ENCODE measurements at places on chromosomes 12 and 14.
A peak's percentile ranks its signal among the peaks of the same experiment; 100 is the strongest.

- DNase-seq, result no peak
Measured at GRCh38 chr12:67630373-67631088, 18.0 kb upstream of the DYRK2 start.

GRCh38 chr12:111287125-111287900 is 81.6 kb downstream of the PHETA1 start:
- DNase-seq, result peak; percentile 78

DNA sequence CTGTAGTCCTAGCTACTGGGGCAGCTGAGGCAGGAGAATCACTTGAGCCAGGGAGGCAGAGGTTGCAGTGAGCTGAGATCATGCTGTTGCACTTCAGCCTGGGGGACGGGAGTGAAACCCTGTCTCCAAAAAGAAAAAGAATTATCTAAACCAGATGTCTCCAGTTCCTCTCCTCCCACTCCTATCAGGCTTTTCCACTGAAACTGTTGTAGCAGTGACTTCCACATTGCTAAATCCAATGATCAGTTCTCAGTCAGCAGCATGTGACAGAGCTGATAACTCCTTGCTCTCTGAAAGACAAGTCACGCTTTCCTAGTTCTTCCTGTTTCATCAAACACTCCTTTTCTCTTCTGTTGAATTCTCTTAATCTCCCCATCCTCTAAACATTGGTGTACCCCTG is 8.6 kb downstream of the SLC38A6 start:
- no peak for DNase-seq

GRCh38 chr14:21921453-21921852 is 247.8 kb upstream of the OR4E1 start:
- no peak for DNase-seq

DNA sequence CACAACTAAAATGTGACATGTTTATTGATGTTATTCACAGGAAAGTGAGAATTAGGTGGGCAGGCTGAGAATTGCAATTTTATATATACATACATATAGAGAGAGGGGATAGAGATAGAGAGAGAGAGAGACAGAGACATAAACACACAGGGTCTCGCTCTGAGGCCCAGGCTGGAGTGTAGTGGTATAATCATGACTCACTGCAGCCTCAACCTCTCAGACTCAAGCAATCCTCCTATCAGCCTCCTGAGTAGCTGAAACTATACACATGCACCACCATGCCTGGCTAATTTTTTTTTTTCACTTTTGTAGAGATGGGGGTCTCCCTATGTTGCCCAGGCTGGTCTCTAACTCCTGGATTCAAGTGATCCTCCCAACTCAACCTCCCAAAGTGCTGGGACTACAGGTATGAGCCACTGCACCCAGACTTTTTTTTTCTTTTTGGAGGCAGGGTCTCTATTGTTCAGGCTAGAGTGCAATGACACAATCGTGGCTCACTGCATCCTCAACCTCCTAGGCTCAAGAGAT is 49.1 kb downstream of the R3HDM2 start:
- no peak for DNase-seq

DNA sequence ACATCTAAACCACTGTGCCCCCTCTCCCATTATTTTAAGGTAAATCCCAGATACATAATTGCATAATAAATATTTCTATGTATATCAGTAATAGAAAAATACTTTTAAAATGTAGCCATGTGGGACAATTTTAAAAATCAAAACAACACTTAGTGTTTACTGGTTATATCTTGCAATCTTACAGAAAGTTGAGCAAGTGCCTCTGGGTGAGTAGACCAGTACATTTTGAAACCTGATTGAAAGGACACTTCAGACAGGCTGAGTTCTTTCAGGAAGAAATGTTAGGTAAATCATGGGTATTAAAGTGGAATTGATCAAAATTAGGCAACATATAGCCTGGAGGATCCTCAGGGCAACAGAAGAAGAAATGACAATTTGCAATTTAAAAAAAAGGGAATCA is 7.2 kb downstream of the SLC38A4 start:
- no peak for DNase-seq

GRCh38 chr12:104155711-104156555 is 17.9 kb upstream of the NFYB start:
- DNase-seq, result no peak

Measured in NCI-H774 (cell line).